ENCODE measurements at places on chromosomes 3 and 15.
A peak's percentile ranks its signal among the peaks of the same experiment; 100 is the strongest.

GRCh38 chr3:140501770-140502364, 176.0 kb upstream of the TRIM42 start:
- H3K36me3 ChIP-seq = no peaks in the 10 kb centered on the region
- DNase-seq = no peak
- no peak overlapping the region for H3K27ac ChIP-seq
- H3K4me3 ChIP-seq = no peak overlapping the region

GRCh38 chr3:48502728-48503168, 1.2 kb downstream of the SHISA5 start:
- H3K4me3 ChIP-seq = peak overlapping the region; percentile 80
- no peaks in the 10 kb centered on the region for H3K27me3 ChIP-seq
- H3K36me3 ChIP-seq = peaks cover 9% of the 10 kb centered on the region
- peak overlapping the region; percentile 97 for H3K27ac ChIP-seq
- H3K4me1 ChIP-seq = no peaks in the 10 kb centered on the region
- peak; percentile 73 for DNase-seq

DNA sequence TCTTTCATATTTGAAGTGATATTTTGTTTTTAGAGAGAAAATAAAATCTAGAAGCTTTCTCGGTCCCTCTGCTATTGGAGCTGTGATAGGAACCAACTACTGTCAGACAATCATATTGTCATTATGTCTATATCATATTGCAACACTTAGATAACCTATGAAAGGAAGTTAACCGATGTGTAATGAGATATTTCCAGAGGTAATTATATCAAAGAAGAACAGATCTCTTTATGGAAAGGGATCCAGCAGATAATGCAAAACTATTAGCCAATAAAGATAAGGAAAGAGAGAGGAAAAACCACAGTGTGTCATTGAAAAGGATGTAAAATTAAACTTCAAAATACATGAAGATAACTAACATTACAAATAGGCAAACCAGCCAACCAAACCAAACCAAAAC, 529.1 kb upstream of the CCDC54 start:
- H3K27me3 ChIP-seq = no peaks in the 10 kb centered on the region
- no peaks in the 10 kb centered on the region for H3K4me1 ChIP-seq
- H3K36me3 ChIP-seq = no peaks in the 10 kb centered on the region
- no peak overlapping the region for H3K4me3 ChIP-seq
- no peak for DNase-seq
- no peak overlapping the region for H3K27ac ChIP-seq

DNA sequence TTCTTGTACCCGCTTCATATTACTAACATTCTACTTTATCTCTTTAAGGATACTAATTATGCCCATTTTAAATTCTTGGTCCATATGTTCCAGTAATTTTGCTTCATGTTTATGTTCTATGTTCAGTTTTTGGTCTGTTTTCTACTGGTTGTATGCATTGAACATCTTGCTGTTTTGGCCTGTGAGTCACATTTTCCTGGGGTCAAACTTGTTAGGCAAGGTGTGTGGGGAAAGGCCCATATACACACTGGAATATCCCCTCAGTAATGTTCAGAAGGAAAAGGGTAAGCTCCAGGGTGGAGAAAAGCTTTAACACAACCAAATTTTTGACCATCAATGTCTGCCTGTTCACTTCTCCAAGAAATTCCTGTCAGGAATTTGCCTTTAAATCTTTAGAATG, 337.7 kb downstream of the SLC9A9 start:
- DNase-seq = no peak
- H3K27ac ChIP-seq = no peak overlapping the region
- H3K36me3 ChIP-seq = no peaks in the 10 kb centered on the region
- H3K27me3 ChIP-seq = no peaks in the 10 kb centered on the region
- H3K4me3 ChIP-seq = no peak overlapping the region
- no peaks in the 10 kb centered on the region for H3K4me1 ChIP-seq

- H3K36me3 ChIP-seq = no peaks in the 10 kb centered on the region
- H3K4me3 ChIP-seq = peak overlapping the region; percentile 95
- peak overlapping the region; percentile 99 for H3K27ac ChIP-seq
- no peaks in the 10 kb centered on the region for H3K4me1 ChIP-seq
- peak; percentile 93 for DNase-seq
These were observed 533 bp downstream of the ARF4 start for GRCh38 chr3:57596495-57597126.

DNA sequence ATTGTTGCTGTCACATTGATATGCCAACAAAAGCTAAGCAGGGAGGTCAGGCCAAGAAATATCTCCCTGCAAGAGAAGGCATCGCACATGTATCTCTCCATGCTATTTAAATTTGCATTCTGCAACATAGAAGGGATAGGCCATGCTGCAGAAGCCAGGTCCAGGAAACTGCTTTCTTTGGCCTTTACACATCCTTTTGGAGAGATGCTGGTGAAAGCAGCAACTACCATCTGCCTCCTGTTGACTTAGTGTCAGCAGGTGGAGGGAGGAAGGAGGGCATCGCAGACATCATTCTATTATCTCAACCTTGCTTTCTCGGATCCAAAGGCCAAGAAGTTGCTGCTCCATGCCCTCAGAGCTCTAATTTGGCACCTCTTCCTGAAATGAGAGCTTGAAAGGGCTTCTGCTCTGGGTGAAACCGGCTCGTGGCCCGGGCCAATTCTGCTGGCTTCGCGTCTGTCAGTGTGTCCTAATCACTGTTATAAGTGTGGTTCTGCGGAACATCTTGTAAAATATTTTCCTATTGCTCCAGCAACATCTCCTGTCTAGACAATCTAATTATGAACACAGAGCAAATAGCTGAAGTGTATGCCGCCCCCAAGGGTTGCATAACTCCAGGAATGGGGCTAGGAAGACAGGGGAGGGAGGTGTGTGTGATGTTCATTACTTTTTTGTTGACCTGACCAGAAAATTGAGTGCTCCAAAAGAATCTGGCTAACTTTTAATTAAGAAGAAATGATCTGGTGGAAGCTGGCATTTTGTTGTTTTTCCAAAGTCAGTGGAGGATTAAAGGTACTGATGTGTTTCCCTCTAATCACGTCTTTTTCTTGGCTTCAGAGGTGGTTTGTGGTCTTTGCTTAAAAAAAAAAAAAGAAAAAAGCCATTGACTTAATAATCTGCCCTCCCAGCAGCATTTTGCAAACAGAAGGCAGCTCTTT, 89.1 kb downstream of the TPRG1 start:
- no peaks in the 10 kb centered on the region for H3K4me1 ChIP-seq
- no peaks in the 10 kb centered on the region for H3K27me3 ChIP-seq
- no peak overlapping the region for H3K4me3 ChIP-seq
- H3K27ac ChIP-seq = no peak overlapping the region
- H3K36me3 ChIP-seq = no peaks in the 10 kb centered on the region

GRCh38 chr3:48951764-48952163, 33.1 kb downstream of the ARIH2 start:
- H3K4me1 ChIP-seq = no peaks in the 10 kb centered on the region
- no peak for DNase-seq
- H3K4me3 ChIP-seq = no peak overlapping the region
- peaks cover 13% of the 10 kb centered on the region for H3K36me3 ChIP-seq
- no peak overlapping the region for H3K27ac ChIP-seq

- H3K27me3 ChIP-seq = no peaks in the 10 kb centered on the region
- no peak overlapping the region for H3K4me3 ChIP-seq
- no peaks in the 10 kb centered on the region for H3K4me1 ChIP-seq
- no peak overlapping the region for H3K27ac ChIP-seq
- DNase-seq = no peak
These were observed 52.6 kb downstream of the AGTR1 start for GRCh38 chr3:148750296-148750695.

DNA sequence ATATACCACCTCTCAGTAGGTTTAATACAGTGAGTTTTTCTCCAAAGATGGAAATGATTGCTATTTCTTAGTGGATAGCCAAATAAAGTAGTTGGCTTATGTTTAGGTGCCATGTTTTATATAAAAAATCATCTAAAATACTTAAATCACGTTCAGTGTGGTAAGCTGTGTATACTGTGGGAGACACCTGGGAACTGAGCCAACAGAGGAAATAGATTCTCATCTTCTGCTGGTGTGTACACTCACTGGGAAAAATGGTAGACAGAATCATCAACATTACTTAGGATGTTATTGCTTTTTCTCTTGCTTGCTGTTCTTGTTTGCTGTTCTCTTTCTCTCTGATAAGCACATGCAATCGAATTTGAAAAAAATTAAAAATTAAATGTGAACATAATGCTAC, 112.6 kb upstream of the MB21D2 start:
- no peak overlapping the region for H3K4me3 ChIP-seq
- no peaks in the 10 kb centered on the region for H3K27me3 ChIP-seq
- H3K36me3 ChIP-seq = no peaks in the 10 kb centered on the region
- DNase-seq = no peak
- H3K27ac ChIP-seq = no peak overlapping the region

DNA sequence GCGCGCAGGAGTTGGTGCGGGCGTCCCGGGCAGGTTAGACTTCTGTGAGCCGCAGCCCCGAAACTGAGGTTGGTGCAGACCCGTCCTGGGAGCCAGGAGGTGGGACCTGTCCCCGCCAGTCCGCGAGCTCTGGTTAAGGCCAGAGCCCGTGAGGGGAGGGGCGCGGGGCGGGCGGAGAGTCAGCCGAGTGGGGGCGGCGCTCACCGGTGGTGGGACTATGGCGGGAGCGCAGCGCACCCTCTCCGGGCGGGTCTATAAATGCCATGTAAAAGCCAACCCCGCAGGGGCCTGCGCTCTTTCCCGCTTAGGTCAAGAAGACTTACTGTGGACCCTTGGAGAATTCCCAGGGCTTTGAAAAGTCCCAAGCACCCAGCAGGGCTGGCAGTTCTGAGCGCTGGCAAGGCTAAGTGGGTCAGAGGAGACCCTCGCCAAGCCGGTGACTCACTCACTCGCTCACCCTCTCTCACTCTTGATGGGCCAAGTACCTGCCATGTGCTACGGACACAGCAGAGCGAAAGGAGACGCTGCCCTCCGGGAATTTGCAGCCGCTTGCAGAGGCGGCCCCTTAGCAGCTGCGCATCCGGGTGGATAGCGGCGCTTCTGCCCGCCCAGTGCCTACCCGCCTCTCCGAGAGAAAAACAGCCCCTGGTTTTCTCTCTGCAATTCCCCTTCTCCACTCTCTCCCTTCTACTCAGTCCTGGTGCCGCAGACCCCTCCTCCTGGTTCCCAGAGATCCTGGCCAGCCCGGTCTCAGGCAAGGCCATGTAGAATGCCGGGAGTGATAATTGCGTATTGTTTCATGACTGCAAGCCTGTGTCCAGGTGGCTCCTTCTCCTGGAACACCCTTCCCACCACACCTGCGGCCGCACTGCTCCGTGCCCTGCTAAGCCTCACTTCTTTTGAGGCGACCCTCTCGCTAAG, at the start of gene ALDH1L1:
Gene ALDH1L1 (minus strand): TSS at position 110 of the 921 bp plus-strand sequence. CDS start 19,607 bp downstream, outside the sequence.
- peak; percentile 73 for DNase-seq
- H3K27me3 ChIP-seq = no peaks in the 10 kb centered on the region
- H3K4me3 ChIP-seq = peak within 1 kb of the TSS; percentile 74
- peak within 1 kb of the TSS; percentile 98 for H3K27ac ChIP-seq
- peaks cover 15% of the 10 kb centered on the region for H3K4me1 ChIP-seq
- H3K36me3 ChIP-seq = no peaks in the 10 kb centered on the region

DNA sequence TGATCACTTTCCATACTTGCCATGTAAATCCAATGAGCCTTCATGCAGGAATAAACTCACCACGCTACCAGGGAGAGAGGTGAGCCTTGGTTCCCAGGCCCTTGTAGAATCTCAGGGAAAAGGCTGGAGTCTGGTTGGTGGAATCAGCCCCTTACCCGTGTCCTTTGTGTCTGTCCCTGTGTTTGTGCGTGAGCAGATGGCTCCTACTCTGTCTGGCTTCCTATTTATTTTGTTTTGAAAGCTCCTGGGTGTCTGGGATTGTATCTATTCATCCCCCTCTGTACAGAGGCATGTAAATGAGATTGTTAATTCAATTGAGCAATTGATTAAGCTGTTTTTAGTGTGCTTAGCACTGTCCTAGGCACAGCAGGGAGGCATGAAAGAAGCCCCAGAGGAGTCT, 278.1 kb downstream of the THSD4 start:
- H3K27ac ChIP-seq = no peak overlapping the region
- no peaks in the 10 kb centered on the region for H3K27me3 ChIP-seq
- DNase-seq = no peak
- no peaks in the 10 kb centered on the region for H3K36me3 ChIP-seq

DNA sequence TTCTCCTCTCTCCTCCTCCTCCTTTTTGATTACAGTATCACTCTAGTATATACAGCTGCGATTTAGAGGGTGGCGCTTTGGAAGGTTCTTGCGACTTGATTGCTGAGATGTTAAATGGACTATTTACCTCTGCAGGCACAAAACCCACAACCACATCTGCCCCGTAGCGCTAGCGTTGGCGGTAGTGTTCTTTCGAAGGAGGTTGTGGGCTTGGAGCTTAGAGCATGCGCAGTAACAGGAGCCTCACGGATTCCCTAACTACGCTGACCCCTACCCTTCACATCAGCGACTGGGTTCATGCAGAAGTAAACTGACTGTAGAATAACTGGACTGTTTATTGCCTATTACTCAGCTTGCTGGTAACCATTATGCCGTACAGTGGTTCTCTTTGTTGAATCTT, 58.0 kb downstream of the CGGBP1 start:
- peak overlapping the region; percentile 25 for H3K4me3 ChIP-seq
- no peaks in the 10 kb centered on the region for H3K36me3 ChIP-seq
- H3K27ac ChIP-seq = no peak overlapping the region
- no peaks in the 10 kb centered on the region for H3K27me3 ChIP-seq

DNA sequence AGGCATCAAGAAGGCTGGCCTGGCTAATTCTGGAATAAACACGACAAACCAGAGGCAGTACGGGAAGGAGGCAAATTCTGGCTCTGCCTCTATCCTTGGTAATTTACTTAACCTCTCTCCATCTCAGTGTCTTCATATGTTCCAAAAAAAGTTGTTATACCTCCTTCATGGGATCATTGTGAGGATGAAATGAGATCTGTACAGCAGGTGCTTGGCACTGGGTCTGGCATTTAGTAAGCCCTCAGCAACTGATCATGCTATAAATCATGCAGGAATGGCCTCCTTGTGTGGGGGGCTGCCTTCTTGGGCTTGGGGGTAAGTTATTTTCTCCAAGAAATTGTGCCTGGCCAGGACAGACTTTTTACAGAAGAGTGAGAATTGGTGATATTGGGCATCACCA, 38.3 kb upstream of the TRA2B start:
- H3K4me1 ChIP-seq = peaks cover 14% of the 10 kb centered on the region
- H3K27ac ChIP-seq = no peak overlapping the region
- no peak overlapping the region for H3K4me3 ChIP-seq
- no peaks in the 10 kb centered on the region for H3K27me3 ChIP-seq
- DNase-seq = no peak
- H3K36me3 ChIP-seq = peaks cover 3% of the 10 kb centered on the region

- H3K4me3 ChIP-seq = no peak overlapping the region
- no peak overlapping the region for H3K27ac ChIP-seq
- H3K27me3 ChIP-seq = no peaks in the 10 kb centered on the region
- H3K36me3 ChIP-seq = peaks cover 10% of the 10 kb centered on the region
- DNase-seq = no peak
- no peaks in the 10 kb centered on the region for H3K4me1 ChIP-seq
These were observed 40.1 kb downstream of the OXSR1 start for GRCh38 chr3:38205472-38205805.

Data from ascending aorta (tissue), 2 donors.